ENCODE measurements at places on chromosomes 5 and 9.

GRCh38 chr9:134130503-134131375 lies 5.1 kb upstream of the WDR5 start:
- no peak for DNase-seq

- DNase-seq = no peak
Measured at GRCh38 chr9:124835026-124835557, 18.2 kb upstream of the WDR38 start.

- no peak for DNase-seq
Measured at GRCh38 chr5:116340799-116341198, 233.8 kb downstream of the SEMA6A start.

DNA sequence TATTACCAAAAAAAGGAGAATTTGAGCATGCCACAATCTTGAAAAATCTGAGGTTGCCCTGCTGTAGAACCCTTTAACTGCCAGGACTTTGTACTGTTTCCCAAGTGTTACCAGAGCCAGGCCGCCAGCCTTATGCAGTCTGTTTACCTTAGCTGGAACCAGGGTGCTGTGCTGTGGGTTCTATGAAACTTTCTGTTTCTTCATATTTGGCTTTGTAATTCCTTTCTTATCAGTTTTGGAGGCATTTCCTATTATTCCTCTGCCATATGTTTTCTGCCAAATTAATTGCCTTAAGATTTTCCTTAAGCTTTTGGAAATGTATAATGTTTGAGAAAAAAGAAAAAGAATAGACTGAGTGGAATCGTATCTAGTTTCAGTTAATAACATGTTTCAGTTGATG lies 2.1 kb downstream of the S1PR3 start:
- DNase-seq = no peak

DNA sequence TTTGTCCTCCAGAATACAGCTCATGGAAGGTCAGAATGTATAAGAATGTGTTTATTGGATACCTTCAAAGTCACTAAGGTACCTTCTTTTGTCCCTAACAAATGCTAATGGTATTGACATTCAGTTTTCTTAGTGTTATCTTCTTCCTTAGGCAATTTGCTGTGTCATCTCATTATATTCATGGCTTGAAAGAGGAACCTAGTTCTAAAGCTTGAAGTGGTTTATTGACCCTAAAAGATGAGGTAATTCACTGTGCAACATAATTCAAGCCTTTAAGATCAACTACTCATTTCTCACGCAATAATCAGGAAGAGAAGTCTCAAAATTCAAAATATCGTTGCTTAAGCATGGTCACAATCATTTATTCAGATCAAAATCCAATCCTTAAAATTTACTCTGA lies 342.7 kb upstream of the RIOK2 start:
- no peak for DNase-seq

All from GM12892 (cell line).